ENCODE measurements at places on chromosomes 5 and 9. TPM values are rescaled to one million over a fixed set of nuclear protein-coding genes. Genes with fewer than 3 reads are reported as not detected.

The N4BP3 gene
- 0.79 TPM for total RNA-seq

The ARRDC3 gene
- total RNA-seq, result 25.1 TPM

The SLC45A2 gene
- not detected for total RNA-seq

DNA sequence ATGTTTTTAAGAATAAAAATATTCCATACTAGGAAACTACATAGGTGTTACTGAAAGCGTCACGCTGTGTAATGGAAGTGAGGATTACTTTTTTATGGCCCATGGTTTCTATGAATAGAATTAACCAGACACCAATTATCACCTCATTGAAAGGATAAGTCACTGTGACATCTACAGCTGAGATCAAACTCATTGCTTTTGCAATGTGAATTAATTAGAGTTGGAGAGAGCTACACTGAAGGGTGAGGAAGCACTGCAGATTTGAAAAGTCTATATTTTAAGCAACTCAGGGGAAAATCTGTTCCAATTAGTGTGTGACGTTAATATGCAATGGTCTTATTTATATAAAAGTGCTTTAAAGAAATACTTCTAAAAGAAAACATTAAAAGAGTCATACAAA, 1300.1 kb upstream of the DMAC1 start:
- no peaks in the 10 kb centered on the region for H3K36me3 ChIP-seq
- no peaks in the 10 kb centered on the region for H3K4me1 ChIP-seq
- no peak overlapping the region for H3K4me3 ChIP-seq
- H3K27ac ChIP-seq, result no peak overlapping the region

DNA sequence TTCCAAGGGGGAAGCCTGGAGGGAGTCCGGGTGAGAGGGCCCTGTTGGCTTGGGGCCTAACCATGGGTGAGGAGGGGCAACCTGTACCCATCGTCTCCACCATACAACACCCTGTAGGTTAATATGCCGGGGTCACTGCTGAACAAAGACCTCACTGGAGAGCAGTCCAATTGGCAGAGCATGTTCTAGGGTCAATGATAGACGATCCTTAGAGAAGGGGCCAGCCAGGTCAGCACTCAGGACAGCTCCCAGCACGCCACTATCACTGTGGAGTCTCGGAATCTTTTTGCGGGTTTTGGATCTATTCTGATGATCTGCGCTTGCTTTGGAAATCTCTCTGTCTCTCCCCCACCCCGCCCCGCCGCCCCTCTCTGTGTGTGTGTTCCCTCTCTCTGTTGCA, 218.4 kb upstream of the MVB12B start:
- no peaks in the 10 kb centered on the region for H3K36me3 ChIP-seq
- no peak overlapping the region for H3K4me3 ChIP-seq
- DNase-seq, result no peak
- H3K4me1 ChIP-seq, result no peaks in the 10 kb centered on the region
- no peak overlapping the region for H3K27ac ChIP-seq

GRCh38 chr5:83270311-83270710, 193.0 kb downstream of the XRCC4 start:
- H3K27ac ChIP-seq, result no peak overlapping the region
- H3K36me3 ChIP-seq, result no peaks in the 10 kb centered on the region
- no peak for DNase-seq
- no peaks in the 10 kb centered on the region for H3K27me3 ChIP-seq

DNA sequence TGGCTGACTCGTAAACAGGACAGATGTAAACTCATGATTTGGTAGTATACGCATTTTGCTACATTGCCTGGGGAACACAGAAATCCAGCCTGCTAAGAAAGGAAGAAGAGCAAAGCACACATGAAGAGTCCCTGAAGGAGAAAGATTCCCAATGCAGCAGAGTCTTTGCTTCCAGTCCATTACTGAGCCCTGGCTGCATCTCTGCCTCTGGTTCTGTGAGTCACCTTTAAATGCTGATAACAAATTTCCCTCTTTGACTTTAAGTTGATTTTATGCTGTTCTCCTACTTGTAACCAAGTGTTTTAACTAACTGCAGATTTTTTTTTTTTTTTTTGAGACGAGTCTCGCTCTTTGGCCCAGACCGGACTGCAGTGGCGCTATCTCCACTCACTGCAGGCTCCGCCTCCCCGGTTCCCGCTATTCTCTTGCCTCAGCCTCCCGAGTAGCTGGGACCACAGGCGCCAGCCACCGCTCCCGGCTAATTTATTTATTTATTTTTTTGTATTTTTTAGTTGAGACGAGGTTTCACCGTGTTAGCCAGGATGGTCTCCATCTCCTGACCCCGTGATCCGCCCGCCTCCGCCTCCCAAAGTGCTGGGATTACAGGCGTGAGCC, 8.5 kb upstream of the PRXL2C start:
- no peak overlapping the region for H3K27ac ChIP-seq
- H3K27me3 ChIP-seq, result no peaks in the 10 kb centered on the region
- no peaks in the 10 kb centered on the region for H3K36me3 ChIP-seq
- DNase-seq, result no peak
- H3K4me3 ChIP-seq, result no peak overlapping the region

DNA sequence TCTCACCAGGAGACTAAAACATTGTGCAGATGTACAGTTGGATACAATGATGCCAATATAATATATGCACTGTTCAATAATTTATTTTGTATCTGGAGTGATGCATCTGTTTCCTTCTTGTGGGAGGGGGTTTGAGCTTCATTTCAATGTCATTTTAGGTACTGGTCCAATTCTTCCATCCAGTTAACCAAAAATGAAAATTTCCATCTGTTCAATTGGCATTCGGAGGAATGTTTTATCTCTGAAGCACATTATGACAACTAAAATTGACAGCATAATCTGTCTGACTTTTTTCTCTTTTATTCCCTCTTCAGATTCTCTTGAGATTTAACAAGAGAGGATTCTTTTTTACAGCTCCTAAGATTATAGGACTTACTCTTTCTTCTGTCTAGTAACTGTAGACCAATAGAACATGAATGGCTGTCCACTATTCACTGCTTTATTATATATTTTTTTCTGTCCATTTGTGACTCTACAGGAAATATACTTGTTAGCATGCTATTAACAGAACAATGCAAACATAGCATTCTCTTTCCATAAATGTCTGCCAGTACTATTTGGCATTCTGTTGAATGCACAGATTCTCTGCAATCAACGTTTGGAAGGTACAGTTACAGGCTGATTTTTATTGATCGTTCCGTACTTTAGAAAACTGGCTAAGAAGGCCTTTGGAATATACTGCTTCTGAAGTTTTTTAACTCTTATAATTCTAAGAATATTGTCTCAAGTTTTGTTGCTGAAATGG, 57.8 kb downstream of the NDUFAF2 start:
- H3K27ac ChIP-seq, result no peak overlapping the region
- no peaks in the 10 kb centered on the region for H3K27me3 ChIP-seq
- no peaks in the 10 kb centered on the region for H3K4me1 ChIP-seq
- H3K36me3 ChIP-seq, result no peaks in the 10 kb centered on the region

DNA sequence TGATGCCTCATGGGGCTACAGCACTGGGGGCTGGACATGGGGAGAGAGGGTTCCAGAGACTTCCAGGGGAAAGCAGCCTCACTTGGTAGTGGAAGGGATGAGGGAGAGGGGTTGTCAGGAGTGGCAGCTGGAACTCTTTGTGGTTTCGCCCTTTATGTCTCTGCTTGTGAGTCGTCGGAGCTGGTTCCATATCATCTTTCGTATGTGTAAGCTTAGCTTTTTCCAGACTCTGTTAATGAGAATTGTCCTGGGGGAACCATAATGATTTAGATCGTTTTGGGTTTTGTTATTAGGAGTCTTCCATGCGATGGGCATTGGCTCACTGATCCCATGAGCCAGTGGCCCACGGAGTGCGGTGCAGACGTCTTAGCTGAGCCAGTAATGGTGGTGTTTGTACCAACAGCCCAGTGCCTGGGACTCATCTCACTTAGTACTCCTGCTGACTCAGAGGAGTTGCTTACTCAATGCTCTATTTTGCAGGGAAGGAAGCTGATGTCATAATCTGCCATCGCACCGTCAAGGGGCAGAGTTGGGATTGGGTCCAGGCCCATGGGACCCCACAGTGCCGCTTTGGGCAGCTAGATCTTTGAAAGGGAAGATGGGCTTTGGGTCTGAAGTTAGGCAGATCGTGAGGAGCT, 48.5 kb downstream of the NEK6 start:
- no peak overlapping the region for H3K4me3 ChIP-seq
- H3K27ac ChIP-seq, result peak overlapping the region; percentile 76
- H3K27me3 ChIP-seq, result no peaks in the 10 kb centered on the region
- H3K36me3 ChIP-seq, result peaks cover 60% of the 10 kb centered on the region
- H3K4me1 ChIP-seq, result peaks cover 56% of the 10 kb centered on the region

DNA sequence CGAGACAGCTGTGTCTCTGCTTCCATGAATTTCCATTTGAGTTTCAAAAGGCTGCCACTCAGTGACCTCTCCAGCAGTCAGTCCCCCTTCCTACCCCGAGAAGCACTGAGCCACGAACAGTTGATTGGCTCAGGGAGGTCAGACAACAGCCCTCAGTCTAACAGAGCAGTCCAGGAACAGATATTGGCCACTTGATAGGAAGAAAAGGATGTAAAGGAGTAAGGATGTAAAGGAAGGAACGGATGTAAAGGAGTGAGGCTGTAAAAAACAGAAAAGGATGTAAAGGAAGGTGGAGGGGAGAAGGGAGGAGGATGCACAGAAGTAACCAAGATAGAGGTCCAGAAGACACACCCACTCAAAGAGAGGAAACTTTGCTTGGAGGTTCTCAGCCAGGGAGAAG, 3.2 kb upstream of the NR4A3 start:
- H3K27me3 ChIP-seq, result no peaks in the 10 kb centered on the region
- H3K4me3 ChIP-seq, result peak overlapping the region; percentile 96
- no peak overlapping the region for H3K27ac ChIP-seq
- peaks cover 3% of the 10 kb centered on the region for H3K36me3 ChIP-seq
- H3K4me1 ChIP-seq, result peaks cover 6% of the 10 kb centered on the region

Data from SJSA1 (cell line).